H7 (cell line): ENCODE measurements at places on chromosomes 2 and 18.
A peak's percentile ranks its signal among the peaks of the same experiment; 100 is the strongest.

DNA sequence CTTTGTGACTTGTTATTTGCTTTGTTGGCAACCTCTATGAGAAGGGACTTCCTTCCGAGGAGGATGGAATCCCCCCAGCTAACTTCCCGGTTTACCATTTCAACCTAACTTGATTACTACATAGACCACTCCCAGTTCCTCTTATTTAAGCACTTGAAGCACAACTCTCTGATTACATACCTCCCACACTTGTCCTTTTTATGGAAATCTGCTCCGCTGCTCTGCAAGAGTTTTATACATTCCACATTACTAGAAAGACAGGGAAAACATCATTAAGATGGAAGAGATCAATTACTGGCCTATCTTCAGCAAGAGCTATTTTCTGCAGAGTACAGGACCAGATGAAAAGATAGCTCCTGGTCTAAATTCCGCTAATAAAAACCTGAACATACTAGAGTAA lies 160.0 kb upstream of the PGAP1 start:
- DNase-seq, result no peak

GRCh38 chr2:236982693-236983455 lies 102.8 kb upstream of the COPS8 start:
- no peak for DNase-seq

- no peak for DNase-seq
Observed at GRCh38 chr2:191167766-191168165, 17.0 kb upstream of the STAT4 start.

- peak; percentile 58 for DNase-seq
Observed at GRCh38 chr2:883803-884748, 66.6 kb upstream of the SNTG2 start.

GRCh38 chr2:30871980-30872789 lies 64.9 kb upstream of the CAPN13 start:
- peak; percentile 29 for DNase-seq

DNA sequence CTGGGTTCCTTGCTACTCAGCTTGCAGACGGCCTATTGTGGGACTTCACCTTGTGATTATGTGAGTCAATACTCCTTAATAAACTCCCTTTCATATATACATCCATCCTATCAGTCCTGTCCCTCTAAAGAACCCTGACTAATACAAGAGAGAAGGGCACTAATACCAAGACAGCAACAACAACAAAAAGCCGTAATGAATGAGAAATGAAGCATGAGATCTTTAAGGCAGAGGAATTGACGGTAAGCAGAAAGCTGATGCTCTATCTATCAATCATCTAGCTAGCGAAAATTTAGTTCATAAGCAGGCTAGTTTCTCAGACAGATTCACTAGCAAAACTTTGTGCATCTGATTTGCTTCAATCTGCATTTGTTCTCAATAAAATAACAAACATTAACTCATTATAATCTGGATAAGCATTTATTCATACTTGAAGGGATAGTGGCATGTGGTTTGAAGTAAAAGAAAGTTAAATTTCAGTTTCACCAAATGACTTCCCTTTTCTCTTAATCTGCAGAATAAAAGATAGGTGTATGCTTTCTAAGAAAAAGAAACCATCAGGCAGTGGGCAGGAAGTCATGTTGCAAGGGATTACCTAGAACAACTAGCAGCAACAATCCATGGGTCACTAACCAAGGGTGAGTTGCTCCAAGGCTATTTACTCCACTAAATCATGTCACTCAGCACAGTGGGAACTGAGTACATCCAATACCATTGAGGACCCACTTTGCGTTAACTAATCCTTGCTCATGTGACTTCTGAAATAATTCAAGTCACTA lies 376.5 kb downstream of the TMEM182 start:
- no peak for DNase-seq

DNA sequence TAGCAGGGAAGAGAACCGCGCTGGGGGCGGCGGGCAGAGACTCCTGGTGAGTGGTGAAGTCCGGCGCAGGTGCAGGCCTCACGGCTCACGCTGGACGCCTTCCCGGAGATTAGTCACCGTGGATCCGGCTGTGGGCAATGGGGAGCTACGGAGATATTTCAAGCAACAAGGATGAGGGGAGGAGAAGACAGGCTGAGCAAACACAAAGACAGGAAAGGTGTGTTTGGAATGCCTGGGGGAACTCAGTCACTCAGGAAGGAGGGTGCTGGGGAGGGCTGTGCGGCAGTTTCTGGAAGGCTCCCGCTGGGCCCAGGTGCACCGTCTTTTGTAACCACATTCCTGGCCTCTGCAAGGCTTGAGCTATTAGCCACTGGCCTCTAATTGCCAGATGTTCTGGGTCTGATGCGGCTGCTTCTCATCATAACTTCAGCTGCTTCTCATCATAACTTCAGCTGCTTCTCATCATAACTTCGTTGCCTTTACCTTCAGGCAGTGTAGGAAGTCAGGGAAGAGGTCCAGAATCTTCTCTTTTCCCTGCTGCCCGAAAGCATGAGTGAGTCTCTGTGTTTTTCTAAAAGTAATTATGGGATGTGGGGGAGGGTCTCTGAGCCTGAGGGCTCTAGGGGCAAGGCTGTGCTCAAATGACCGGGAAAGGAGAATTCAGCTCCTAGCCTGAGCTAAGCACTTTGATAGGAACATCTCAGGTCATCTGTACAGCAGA lies 118.9 kb downstream of the PXDN start:
- DNase-seq, result peak; percentile 93

DNA sequence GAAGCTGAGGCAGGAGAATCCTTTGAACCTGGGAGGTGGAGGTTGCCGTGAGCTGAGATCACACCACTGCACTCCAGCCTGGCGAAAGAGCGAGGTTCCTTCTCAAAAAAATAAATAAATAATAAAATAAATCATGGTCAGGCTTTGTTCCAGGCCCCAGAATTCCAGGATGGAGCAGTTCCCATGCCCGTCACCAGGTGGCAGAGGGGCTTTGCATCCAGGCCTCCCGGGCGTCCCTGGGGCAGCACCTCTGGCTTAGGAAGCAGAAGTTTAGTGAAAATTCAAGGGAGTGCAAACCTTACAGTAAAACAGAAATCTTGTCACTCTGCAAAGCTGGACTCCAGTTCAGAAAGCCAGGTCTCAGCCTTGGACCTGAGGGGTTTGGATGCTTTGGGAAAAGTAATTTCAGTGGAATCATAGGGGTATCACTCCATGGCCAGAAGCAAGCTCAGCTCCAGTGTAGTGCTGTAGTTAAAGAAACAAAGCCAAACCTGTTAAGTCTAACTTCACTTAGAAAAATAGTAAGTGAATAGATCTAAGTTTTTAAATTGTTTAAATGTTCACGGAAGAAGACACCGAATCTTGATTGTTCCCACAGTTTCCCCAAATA lies 512.7 kb downstream of the CMPK2 start:
- peak; percentile 75 for DNase-seq

GRCh38 chr2:191295088-191295487 lies 49.9 kb downstream of the MYO1B start:
- DNase-seq, result no peak

DNA sequence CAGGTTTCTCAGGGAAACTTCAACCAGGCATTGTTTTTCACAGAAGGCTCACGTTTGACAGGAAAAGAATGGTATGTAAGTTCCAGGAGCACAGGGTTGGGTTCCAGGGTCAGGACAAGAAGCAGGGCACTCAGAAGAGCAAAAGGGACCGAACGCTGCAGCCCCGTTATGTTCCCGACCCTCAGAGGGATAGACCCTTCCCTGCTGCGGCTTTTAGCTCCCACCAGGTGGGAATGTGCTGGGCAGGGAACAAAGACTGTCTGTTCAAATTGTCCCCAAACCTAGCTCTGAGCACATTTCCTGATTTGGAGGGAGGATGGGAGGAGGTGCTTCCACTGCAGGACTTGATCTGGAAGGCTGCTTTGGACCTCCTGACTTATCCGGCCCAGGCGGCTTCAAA lies 130.1 kb downstream of the RAB3GAP1 start:
- DNase-seq, result peak; percentile 37

DNA sequence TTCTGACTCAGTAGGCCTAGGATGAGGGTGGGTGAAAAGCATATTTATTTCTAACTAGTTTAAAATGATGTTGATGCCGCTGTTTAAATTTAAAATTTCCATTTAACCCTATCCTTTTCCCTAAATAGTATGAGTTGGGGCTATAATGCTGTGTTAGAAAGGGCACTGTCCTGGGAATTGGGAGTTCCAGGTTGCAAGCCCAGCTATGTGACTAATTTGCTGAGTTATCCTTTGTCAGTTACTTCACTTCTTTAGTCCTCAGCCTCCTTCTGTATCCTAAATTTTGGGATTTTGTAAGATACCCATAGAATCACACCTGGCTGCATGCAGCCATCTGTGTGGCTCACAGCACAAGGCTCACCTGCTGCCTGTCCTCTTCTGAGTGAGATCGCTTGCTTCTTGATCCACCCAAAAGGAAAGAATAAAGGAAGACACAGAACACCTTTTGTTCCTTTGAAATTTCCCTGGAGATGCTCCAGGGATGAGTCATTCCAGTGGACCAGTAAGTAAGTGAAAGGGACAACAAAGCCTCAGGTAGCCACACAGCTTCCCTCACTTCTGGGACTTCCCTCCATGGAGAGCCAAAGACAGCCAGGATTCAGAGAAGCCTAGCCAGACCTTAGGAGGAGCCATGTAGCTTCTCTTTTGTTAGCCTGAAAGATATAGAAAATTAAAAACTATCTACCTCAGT lies 97.2 kb downstream of the DTNA start:
- DNase-seq, result peak; percentile 19

- DNase-seq, result no peak
Observed at GRCh38 chr2:11856095-11856494, 109.7 kb downstream of the LPIN1 start.

DNA sequence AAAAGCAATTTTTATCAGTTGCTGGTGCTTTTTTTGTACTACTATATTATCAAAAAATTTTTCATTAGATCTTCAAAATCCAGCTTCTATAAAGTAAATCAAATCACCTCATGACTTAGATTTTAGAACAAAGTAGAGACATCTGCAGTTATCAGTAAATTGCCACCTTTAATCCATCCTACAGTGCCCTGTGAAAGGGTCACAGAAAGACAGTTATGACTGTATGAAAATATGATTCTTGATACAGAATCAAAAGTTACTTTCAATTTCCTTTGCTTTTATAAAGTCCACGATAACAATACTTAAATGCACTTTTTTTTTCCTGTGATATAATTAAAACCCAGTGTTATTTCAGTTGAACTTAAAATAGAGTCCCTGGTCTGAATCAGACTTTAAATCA lies 61.4 kb downstream of the PRPF40A start:
- no peak for DNase-seq

- DNase-seq, result no peak
Observed at GRCh38 chr2:26274058-26274613, 29.4 kb downstream of the HADHB start.

DNA sequence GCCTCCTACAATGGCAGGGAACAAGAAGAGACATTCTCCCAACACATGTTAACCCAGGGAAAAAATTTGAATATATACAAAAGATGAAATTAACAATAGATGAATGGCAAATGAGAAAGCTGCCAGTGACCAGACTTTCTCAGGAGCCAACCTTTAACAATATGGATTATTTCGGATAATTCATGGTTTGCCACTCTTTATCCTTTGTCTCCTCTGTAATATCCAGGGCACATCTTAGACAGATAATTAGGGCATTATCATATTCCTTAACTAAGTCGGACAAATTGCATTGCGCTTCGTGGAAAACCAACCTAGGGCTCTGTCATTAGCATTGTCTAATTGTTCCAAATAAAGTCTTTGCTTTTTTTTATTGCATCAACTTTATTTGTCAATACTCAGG lies 97.3 kb downstream of the CDCA7 start:
- no peak for DNase-seq

DNA sequence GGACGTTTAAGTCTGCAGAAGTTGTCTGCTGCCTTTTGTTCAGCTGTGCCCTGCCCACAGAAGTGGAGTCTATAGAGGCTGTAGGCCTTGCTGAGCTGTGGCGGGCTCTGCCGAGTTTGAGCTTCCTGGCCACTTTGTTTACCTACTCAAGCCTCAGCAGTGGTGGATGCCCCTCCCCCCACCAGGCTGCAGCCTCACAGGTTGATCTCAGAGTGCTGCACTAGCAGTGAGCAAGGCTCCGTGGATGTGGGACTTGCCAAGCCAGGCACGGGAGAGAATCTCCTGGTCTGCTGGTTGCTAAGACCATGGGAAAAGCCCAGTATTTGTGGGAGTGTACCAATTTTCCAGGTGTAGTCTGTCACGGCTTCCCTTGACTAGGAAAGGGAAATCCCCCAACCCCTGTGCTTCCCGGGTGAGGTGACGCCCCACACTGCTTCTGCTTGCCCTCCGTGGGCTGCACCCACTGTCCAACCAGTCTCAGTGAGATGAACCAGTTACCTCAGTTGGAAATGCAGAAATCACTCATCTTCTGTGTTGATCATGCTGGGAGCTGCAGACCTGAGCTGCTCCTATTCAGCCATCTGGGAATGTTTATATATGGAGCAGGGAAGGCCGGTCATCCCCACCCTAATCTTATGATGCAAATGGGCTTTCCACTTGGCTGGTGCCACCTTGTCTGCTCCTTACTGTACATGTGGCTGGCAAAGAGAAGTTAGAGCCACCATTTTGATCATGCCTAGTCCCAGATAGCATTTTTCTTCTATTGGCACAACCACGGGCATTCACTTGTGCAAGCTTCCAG lies 156.9 kb upstream of the ITGA6 start:
- no peak for DNase-seq

- DNase-seq, result no peak
Observed at GRCh38 chr2:106261871-106262321, 67.8 kb upstream of the UXS1 start.

- DNase-seq, result peak; percentile 30
Observed at GRCh38 chr2:10167316-10167715, 44.8 kb downstream of the RRM2 start.

DNA sequence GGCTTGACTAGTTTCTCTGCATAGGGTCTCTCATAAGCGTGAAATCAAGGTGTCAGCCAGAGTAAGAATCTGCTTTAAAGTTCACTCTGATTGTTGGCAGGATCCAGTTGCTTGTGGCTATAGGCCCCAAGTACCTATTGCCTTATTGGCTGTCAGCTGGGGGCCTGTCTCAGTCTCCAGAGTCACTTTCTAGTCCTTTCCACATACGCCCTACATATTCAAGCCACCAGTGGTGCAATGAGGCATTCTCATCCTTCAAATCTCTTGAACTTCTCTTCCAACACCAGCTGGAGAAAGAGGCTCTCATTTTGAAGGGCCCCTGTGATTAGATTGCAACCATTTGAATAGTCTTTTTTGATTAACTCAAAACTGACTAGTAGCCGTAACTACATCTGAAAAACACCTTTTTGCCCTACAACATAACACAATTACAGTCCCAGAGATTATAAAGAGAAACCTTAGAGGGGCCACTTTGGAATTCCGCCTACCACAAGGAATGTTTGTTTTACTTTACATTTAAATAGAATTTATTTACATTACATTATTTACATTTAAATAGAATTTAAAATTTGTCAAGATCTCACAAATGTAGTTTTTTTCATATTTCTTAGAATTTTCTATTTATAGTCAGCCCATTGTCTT lies 520.1 kb downstream of the DSC3 start:
- DNase-seq, result peak; percentile 17

DNA sequence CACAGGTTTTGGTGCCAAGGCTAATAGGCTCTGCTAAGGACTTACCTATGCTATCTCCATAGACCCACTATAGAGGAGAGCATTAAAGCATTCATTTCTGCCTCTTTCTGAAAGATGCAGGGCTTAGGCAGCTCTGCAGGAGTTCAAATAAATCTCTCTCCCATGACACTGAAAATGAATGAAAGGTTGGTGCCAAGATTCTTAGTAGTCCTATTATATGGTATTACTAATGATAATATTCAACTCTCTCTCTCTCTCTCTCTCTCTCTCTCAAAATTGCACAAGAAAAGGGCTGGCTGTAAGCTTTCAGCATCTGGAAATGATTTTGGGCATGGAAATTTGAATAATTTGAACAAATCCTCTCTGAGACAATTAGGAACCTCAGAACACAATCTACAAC lies 433.7 kb downstream of the MBD2 start:
- DNase-seq, result no peak
